ENCODE measurements at places on chromosomes 4 and X.

DNA sequence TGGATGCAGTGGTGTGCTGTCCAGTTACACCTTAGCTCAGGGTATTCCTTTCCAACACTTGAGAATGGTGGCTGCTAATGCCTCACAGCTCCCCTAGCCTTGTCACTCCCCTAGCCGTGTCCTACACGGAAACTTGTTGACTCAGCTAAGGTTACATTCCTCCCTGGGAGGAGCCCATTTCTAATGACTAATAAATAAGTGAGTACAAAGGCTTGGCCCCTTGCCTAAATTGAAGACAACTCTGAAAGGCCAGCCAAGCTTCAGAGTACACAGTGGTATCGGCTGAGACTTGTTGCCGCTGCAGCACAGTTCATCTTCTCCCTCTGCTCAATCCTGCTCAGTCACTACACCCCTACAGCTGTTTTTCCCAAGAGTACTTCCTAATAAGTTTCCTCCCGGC is 21.2 kb upstream of the SLC25A31 start:
- no peak for DNase-seq

DNA sequence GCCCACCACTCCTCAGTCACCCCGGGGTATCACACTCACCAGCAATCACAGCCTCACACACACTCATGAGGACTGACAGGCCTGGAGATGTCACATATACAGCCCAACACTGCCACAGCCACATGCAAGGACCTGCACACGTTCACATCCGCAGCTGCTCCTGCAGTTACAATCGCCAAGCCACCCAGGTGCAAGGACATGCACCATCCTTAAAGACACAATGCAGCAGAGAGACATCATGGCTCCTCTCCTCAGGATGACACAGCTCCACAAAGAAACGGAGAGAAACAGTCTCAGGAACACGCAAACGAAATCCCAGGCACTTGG is 1.1 kb downstream of the PCSK1N start:
- peak; percentile 2 for DNase-seq

DNA sequence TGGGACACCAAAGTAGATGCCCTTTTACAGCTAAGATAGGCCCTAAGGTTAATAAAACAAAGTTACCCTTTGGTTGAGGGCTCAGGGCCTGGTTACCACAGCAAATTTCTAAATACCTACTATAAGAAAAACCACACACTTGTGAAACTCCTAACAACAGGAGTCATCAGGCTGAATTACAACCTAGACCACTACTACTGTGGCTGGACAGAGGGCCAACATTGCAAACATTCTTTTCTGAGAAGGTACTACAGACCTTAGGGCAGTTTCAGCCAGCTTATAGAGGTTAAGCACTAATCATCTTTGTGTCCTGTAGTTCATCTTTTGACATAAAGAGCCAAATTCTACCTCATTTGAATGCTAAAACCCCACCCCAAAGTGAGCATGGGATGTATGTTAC is 504.0 kb downstream of the RAPGEF2 start:
- DNase-seq, result no peak

DNA sequence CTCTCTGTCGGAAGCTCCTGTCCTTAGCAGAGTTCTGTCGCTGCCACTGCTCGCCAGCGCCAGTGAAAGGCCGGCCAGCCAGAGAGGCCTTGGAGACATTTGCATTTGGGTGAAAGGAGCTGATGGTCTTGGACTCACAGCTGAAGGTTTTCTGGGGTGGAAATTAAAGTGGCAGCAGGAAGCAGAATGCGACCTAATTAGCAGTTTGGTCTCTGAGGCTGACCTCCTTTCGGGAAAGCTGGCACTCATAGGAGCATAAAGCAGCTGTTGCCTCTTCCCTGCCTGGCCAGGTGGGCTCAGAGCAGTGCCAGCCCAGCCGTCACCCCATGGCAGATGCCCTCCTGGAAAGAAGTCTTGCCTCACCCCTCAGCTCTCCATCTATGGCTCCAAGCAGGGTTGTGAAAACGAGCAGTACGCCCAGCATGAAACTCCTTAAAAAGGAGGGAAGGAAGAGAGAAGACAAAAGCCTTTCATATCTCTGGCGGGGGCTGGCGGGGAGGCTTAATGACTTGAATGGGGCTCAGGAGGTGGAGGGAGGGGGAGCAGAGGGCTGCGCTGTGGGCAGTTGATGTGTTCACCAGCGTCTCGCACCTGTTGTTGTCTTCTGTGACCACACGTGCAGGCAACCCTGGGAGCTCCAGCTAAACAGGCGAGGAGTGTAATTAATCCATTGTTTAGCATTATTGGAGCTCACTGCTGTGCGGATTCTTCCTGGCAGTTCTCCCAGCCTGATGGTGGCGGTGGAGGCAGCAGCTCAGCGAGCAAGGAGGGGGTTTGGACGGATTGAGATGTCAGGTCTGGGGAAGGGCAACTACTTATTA is 264.0 kb downstream of the MID1IP1 start:
- DNase-seq, result no peak

DNA sequence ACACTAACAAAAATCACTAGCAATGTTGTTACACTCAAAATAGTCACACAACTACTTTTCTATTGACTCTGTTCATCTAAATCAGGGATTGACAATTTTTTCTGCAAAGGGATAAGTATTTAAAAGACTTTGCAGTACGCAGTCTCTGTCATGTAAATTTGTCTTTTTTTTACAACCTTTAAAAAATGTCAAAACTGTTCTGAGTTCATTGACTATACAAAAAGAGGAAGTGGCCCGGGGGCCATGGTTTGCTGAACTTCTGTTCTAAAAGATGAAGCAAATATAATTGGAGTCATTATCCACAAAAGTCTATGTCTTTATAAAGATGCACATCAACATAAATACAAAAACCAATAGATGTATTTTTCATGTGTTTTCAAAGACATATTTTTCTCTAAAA is 1310.3 kb downstream of the RPA4 start:
- no peak for DNase-seq

DNA sequence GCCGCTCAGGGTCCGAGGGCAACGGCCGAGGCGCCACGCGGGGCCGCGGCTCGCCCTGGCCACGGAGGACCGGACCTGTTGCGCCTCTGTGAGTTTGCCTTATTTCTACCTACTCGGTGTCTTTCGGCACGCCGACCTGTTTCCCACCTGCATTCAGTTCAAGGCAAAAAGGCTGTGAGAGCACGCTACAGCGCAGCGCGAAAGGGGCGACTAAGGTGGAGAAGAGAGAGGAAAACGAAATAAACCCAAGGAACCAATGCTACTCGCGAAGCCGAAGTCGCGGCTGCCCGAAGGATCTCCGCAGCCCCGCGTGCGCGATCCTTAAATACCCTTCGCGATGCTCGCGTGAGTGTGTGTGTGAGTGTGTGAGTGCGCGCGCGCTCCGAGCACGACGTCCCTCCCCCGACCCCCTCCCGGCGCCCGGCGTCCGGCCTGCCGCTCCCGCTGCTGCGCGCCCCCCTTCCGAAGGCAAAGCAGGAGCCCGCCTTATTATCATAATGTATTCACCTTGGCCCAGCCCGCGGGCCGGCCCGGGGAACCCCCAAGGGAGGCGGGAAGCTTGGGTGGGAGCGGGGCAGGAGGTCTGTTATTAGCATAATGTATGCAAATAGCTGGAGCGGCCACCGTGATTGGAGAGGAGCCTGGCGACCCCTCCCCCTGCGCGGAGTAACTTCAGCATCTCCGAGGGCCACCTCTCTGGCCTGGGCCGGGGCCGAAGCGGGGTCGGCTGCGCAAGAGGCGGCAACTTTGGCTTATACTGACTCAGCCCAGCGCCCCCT is at the start of gene COL25A1:
Gene COL25A1 (minus strand): TSS at position 298 of the 779 bp plus-strand sequence.
- DNase-seq, result no peak

DNA sequence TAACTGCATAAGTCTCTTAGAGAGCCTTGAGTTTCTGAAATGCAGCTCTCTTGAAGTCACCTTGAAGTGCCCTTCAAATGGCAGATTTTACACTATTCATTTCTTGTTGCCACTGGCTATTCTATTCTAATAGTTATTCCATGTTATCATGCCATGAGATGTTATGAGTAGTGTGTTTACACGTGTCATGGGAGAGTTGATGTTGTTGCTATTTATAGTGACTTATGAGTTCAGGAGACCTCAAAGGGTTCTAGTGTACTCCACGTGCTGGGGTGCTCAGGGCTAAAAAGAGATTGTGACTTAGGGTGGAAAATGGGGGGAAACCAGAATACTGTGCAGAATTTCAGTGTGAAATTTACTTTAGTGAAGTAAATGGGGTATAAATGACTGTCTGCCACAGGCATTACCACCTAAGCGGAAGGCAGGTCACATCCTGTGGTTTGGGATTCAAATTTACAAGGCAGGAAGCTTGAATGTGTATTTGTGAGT is 77.1 kb upstream of the SLC4A4 start:
- no peak for DNase-seq

DNA sequence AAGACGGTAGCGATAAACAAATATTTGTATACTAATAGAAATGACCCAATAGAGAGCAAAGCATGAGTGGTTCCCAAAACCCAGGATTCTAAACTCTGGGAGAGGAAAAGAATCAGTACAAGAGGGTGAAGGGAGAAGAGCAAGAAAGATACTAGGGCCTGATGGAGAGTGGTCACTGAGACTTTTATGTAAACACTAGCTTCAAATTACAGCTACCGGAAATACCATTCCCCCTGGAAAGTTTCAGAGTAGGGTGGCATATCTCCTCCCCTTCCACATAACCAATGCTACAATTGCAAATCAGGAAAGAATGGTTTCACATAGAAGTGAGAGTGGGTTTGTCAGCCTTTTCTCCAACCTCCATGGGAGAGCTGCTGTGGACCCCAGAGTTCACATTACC is 77.1 kb downstream of the EIF4E start:
- no peak for DNase-seq

GRCh38 chrX:99722094-99722493 is 688.0 kb downstream of the PCDH19 start:
- DNase-seq, result no peak

DNA sequence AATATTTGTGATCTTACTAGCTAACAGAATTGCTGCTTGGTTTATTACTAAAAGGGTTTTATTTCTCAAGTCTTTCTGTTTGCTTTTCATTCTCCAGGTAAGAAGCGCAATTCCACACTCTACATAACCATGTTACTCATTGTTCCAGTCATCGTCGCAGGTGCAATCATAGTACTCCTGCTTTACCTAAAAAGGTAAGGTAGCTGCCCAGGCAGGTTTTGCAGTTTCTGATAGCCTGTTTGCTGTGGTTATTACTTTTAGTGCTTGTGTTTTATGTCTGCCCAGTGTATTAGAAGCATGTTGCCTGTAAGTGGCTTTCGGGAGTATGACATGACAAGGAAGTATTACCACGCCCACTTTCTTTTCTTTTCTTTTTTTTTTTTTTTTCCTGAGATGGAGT is 46.4 kb downstream of the IL13RA1 start:
- DNase-seq, result no peak

DNA sequence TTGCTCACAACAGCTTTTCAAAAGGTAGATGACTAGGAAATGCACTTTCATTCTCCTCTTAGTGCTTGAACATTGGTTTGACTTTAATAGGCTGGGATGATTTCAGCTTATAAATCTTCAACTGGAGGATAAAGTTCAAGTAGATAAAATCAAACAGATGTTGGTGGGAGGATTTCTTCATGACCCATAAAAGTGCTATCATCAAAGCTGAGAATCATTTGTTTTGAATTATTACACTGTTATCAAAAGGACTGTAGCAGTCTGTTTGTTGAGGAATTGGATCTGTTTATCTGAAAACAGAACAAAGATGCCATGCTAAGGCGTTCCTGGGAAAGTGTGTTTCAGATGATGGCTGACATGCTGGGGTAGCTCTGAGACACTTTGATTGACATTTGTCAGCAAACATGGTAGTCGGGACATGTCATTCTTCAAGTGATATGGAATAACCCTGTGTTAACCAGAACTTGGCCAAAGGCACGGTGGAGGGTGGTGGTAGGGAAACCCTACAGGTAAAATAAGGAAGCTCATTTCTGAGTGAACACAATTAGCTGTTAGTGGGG is 304.0 kb upstream of the PITX2 start:
- DNase-seq, result no peak

- DNase-seq, result no peak
These were observed 6.5 kb upstream of the USP46 start for GRCh38 chr4:52665592-52665991.

DNA sequence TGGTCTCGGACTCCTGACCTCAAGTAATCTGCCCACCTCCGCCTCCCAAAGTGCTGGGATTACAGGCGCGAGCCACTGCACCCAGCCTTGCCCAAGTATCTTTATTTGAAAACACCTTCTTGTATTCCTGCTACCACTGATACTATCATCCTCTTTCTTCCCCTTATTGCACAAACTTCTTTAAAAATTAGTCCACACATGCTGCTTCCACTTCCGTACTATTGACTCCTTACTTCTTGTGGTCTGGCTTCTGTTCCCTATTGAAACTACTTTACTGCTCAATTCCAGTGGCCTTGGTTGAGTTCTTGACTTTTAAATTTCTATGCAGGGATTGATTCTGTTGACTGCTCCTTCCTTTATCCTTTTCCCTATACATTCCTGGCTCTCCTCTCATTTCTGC is 38.8 kb downstream of the MTM1 start:
- no peak for DNase-seq

DNA sequence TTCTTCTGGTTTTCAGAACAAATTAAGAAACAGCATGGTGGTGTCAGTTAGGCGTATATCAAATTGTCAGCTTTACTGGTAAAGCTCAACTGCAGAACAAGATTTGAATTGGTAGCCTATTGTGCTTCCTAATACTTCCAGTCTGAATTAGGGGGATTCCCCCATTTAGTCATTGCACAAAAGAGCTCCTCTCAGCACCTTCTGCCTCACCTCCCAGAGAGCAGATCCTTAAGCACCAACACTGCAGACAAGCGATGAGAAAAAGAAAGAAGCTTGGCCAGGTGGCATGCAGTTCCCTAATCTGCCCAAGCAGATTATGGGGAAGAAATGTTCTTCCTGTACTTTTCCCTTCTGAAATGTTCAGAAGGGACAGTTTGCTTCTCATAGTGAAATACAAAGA is 9.2 kb downstream of the MAP9 start:
- DNase-seq, result no peak

DNA sequence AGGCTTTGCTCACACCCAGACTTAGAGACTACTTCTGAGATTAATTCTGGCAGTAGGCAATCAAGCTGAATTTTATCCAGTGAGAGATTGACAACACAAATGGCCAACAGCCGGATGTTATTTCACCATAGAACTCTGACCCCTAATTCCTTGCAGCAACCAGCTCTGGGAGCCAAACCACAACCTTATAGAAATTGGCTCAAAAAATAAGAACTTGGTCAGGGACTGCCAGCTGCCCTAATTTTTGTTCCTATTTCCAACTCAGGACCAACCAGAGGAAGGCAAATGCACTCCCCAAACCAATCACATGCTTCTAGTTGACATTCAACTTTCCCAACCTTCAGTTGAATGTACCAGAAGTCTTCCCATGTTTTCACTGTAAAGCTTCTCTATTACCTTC is 269.7 kb downstream of the HS3ST1 start:
- no peak for DNase-seq

GRCh38 chr4:153486281-153487151 is 20.4 kb downstream of the TMEM131L start:
- DNase-seq, result no peak

DNA sequence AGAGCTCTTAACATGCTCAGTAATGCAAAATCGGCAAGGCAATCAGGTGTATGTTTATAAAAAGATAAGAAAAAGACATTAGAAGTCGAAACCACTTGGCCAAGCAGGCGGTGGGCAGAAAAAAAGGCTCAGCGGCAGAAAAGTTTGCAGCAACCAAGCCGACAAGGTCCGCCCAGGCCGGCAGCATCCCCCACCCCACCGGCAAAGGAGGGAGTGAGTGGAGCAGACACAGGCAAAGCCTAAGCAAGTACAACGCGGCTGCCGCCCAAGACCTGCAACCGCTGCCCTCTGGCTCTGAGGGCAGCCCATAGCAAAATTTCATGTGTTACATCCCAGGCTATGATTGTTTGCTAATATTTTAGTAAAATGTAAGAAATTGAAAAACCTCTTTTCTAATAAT is 125.4 kb upstream of the ZCCHC13 start:
- DNase-seq, result no peak
